ENCODE measurements at places on chromosomes 5 and 9. TPM values are rescaled to one million over a fixed set of nuclear protein-coding genes. Genes with fewer than 3 reads are reported as not detected.

- no peak for DNase-seq
Measured at GRCh38 chr5:15718421-15719179, 218.6 kb downstream of the FBXL7 start.

Gene ZNF618
- total RNA-seq, result 1.2 TPM

Gene MYOT
- total RNA-seq, result 753 TPM

DNA sequence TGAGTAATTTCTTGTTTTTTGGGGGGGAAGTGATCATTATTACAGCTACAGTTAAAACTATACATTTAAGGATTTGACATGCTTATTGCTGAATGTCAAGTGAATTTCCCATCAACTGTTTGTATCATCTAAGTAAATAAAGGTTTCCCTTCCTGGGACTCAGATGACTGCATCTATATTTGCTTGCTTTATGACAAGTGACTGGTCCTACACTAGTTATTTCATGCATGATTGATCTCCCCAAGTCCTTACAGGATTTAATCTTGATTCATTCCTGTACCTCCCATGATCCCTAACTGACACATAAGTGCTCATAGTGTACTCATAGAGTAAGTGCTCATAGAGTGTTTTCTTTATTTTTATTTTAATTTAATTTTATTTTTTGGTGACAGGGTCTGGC is 2.8 kb downstream of the TXNDC8 start:
- DNase-seq, result no peak

DNA sequence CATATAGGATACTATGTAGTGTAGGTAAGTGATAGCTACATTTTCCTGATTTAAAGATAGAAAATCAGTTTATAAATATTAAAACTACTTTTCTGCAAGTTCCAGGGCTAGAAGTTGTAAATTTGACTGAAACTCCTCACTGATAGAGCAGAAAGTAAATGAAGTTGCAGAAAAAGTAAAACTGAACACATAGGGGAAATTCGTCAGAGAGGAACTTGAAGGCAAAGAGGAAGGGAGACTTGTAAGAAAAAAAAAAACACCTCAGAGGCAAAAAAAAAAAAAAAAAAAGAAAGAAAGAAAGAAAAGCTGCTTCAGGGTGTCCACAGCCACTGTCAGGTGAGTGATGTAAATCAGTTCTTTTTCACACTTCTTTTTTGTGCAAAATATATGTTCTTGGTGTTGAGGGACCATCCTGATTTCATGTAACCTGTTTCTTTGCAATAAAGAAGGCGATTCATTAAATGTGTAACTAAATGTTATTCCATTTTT is 336.2 kb upstream of the ZNF462 start:
- no peak for DNase-seq

Gene OLFML2A
- total RNA-seq, result 7.1 TPM

DNA sequence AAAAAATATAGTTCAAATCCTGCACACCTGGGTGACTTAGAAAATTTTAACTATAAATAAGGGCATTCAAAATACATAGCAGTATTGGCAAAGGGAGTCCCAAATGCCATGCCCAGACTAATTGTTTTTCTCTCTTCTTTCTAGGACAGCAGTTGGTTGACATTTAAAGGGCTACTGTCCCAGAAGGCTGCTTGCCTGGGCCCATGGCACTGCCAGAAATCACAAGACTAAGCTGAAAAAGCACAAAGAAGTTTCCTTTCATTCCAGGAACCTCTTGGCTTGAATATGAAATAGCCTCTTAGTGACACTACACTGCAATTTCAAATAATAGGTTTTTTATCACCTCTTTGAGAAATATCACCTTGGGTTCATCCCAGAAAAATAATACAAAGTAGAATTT is 388.9 kb upstream of the TRPC7 start:
- DNase-seq, result no peak

DNA sequence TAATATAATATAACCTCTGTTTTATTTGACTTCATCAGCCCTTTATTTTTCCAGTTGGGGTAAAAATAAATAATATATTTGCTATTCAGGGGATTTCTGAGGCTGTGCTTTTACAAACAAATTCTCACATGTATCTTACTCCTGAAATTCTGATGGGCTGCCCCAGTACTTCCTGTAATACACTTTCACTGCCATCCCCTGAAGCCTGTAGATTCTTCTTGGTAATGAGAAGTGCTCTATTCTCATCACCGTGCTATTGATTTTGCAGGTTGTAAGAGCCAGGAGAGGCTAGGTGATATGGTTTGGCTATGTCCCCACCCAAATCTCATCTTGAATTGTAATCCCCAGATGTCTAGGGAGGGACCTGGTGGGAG is 91.9 kb upstream of the CEP78 start:
- DNase-seq, result no peak

Gene SLC34A3
- not detected for total RNA-seq

Gene CMBL
- total RNA-seq, result 243 TPM

- DNase-seq, result no peak
Measured at GRCh38 chr5:91416491-91416890, 33.4 kb upstream of the ARRDC3 start.

Gene ADAMTSL2
- total RNA-seq, result 0.71 TPM

DNA sequence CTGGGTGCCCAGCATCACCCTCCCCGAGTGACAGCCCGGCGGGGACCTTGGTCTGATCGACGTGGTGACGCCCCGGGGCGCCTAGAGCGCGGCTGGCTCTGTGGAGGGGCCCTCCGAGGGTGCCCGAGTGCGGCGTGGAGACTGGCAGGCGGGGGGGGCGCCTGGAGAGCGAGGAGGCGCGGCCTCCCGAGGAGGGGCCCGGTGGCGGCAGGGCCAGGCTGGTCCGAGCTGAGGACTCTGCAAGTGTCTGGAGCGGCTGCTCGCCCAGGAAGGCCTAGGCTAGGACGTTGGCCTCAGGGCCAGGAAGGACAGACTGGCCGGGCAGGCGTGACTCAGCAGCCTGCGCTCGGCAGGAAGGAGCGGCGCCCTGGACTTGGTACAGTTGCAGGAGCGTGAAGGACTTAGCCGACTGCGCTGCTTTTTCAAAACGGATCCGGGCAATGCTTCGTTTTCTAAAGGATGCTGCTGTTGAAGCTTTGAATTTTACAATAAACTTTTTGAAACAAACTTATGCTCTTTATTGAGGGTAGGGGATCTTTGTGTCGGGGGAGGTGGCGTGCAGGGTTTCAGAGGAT is 1.3 kb downstream of the GADD45G start:
- DNase-seq, result peak; percentile 87

DNA sequence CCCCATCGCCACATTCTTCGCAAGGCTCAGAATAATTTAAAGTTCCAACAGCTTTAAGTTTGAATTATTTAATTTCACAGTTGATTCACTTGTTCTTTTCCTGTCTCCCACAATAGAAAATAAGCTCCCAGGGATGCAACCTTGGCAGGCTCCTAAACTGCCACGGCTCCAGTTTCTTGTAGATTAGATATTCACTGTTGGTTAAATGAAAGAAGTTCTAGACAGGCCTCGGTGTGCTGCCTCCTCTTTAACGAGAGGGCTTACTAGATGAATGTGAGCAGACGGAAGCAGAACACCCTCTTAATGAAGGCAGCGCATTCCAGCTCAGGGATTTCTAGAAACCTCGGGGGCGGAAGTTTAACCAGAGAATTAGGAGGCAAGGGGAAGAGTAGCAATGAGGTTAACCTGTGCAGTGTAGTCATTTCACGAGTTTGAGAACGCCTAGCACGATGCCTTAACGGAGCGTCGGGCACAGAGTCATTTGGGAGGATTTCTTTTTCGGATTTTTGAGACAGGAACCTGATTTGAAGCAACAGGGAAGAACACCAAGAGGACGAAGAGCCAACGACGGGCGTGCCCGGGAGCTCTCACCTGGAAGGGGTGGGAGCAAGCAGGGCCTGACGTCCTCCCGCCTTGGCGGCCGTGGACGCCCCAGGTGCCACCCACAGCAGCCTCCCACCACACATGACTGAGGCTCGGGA is 637 bp upstream of the SMC5 start:
- DNase-seq, result no peak

DNA sequence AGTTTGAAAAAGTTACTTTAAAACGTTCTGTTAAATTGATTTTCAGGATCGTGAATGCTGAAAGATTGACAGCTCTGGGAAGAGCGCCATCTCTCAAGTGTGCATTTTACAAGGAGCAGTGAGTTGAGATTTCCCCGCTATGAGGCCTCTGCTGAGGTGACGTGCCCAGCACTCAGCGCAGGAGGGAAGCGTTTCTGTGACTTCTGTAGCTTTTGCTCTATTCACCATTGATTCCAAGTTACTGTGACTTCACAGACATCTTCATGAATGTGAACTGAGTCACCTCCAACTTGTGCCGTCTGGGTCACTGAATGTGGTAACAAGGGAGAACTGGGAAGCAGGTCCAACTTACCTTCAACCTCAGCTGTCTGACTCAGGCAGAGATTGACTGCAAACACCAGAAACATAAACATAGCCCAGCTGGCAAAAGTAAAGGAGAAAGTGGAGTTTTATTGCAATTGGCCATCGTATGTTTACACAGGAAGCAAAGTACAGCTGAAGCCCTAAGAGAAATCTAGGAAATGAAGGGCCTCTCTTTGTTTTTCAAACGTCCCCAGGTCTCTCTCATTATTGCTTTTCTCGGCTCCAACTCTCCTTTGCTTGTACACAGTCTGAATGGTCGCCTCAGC is 428.8 kb upstream of the CLINT1 start:
- DNase-seq, result no peak

DNA sequence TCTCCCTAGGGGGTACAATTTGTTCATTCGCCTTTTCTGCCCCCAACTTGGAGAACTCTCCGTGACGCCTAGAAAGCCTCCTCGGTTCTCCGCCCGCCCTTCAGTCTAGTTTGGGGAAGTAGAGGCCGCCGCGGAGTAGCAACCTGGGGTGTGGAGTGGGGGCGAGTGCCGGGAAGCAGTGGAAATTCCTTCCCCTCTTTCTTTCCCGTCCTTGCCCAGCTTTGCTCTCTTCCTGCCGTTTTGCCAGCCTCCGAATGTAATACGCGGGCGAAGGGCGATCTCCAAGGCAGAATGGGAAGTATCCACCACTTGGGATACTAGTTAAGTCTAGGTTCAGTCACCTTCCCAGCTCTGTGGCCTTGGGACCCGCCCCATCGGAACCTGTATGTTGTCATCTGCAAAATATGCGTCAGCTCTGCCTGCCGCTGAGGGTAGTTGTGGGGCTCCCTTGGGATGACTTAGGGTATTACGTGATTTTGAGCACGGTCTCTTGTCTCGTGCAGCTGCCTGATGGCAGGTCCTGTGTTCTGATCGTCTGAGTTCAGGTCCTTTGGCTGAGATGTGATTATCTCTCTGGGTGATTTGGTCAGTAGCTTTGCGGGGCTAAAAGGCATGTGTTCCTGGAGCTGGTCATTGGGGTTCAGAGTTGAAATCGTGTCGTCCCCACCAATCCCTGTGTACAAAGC is 724 bp downstream of the PAM start:
- peak; percentile 61 for DNase-seq

DNA sequence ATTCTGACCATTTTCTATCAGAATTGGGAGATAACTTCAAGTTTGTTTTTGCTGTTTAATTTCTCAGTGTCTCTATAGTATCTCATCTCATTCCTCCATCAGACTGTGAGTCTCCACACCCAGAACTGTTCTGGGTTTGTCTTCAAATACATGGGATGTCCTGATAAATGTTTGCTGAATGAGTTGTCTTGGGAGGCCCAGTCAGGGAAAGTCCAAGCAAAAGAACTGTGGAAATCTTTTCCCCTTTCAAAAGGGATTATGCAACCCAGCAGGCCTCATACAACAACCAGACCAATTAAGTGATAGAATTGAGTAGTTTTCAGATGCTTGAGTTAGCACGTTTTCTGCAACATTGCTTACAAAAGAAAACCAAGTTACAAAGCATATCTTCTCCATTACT is 324.4 kb downstream of the BRINP1 start:
- no peak for DNase-seq

GRCh38 chr9:116466271-116467235 is 220.6 kb upstream of the TRIM32 start:
- no peak for DNase-seq

GRCh38 chr5:119948162-119948561 is 318.8 kb downstream of the FAM170A start:
- DNase-seq, result no peak

- no peak for DNase-seq
Measured at GRCh38 chr9:129962889-129963703, 79.9 kb downstream of the FNBP1 start.

Gene SPINK13
- not detected for total RNA-seq

DNA sequence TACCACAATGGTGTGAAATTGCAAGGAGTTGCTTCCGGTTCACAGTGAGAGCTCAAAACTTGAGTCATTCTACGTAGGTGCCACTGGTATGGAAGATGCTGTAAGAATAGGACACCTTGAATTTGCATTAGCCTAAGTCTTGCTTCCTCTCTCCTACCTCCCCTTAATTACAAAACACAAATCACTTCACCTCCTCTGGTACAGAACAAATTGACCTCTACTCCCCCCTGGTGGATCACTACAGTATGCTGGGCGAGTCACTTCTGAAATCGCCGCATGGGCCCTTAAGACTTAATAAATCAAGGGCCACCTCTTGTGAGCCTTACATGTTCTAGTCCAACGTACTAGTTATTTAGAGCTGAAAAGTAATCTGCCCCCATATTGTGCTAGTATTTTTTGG is 145.3 kb upstream of the SMARCA2 start:
- DNase-seq, result no peak

- no peak for DNase-seq
Measured at GRCh38 chr5:110179321-110179720, 489.6 kb downstream of the MAN2A1 start.

GRCh38 chr5:179362355-179362754 is 17.1 kb upstream of the ADAMTS2 start:
- no peak for DNase-seq

Gene ROR2
- total RNA-seq, result 0.15 TPM

DNA sequence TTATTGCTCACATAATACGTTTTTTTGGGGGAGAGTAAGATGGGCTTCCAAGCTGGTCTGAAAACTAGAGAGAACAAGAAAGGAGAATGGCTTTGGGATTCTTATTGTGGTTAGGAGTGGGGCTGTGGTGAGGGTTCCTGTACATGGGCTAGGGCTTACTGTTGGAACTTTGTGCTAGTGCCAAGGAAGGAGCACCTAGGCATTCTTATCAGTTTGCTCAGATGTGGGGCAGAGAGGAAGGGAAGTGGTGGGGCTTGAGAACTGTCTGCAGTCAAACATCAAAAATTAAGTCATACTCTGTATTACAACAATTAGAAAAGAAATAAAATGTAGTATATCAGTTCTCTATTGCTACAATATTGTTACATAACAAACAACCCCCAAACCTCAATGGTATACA is 4.0 kb upstream of the THBS4 start:
- no peak for DNase-seq

GRCh38 chr5:1056611-1057484 is 48.2 kb downstream of the NKD2 start:
- DNase-seq, result peak; percentile 4

- DNase-seq, result no peak
Measured at GRCh38 chr5:153267506-153267905, 223.0 kb upstream of the GRIA1 start.

Gene PTGS1
- 1.5 TPM for total RNA-seq

DNA sequence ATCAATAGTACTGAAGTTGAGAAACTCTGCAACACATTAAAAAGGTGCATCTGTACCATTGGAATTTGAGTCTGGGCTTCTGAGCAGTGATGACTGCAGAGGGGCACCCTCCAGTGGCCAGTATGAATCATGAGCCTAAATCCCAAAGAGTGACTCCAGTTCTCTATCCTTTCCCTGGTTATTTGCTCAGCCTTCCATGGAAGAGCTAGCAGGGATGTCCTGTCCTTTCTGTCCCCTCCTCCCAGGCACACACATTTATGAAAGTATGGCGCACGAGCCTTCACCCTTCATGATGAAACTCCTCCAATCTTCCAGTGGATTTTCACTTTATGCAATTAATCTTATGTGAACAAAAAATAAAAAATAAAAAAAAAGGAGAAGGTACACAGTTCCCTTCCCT is 81.0 kb downstream of the ESM1 start:
- no peak for DNase-seq
